ENCODE measurements at places on chromosomes 3 and 15.

GRCh38 chr3:189517981-189518380, 113.2 kb upstream of the TP63 start:
- DNase-seq, result no peak

DNA sequence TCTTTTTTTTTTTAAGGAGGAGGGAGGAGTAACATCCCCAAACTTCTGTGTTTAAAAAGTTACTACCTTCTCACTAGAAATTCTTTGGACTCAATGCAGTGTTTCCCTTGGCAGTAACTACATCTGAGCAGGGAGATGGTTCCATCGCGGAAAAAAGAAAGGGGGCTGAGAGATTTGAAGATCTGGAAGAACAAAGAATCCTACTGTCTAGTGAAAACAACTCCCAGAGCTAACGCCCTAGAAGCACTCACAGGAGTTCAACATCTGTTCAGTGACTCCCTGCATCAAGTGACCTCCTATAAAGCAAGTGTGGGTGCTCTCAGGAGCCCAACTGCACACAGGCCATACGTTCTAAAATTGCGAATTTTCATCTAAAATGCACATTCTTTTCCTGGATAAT, 66.8 kb upstream of the PXYLP1 start:
- DNase-seq, result no peak

GRCh38 chr3:195226900-195227447, 44.0 kb downstream of the XXYLT1 start:
- no peak for DNase-seq

DNA sequence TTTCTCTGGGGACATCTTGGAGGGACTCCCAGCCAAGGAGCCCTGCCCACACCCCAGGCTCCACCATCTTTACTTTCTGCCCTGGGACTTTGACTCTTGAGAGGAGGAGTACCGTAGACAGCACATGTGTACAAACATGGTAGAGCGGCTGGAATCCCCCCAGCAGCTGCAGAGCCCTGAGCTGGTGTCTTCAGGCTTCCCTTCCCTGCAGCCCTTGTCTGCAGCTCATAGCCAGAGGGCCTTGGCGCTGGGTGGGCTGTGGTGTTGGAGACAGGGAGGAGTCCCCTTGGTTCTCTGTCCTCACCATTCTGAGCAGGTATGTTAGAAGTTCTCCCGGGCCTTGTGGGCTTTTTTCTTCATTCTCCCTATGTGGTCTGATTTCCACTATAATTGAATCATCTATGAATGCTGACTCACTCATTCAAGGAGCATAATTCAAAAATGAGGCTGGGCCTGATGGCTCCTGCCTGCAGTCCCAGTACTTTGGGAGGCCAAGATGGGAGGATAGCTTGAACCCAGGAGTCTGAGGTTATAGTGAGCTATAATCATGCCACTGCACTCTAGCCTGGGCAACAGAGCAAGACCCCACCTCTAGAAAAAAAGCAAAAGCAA, 97.8 kb upstream of the MEF2A start:
- no peak for DNase-seq

- DNase-seq, result no peak
These were observed 1.7 kb upstream of the PLA2G4F start for GRCh38 chr15:42157981-42158765.

DNA sequence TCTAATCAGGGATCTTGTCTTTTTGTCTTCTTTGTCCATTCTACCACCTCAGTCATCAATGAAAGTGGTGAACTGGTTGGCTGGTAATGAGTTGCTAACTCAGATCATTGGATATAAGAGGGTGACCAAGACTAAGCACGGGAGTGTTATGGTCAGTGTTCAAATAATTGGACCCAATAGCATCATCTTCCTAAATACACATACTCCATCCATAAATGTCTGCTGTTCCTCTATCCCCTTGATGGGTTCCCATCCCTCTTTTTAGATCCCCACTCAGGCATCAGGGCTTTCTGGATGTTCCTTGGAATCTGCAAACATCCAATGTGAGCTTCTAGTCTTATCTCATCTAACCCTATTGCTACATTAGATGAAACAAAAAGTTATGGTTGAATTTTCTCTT, 3.5 kb downstream of the SEMA5B start:
- DNase-seq, result no peak

GRCh38 chr3:131349454-131349853, 32.1 kb upstream of the NUDT16 start:
- DNase-seq, result no peak

- DNase-seq, result no peak
These were observed 299.5 kb upstream of the KCNMB2 start for GRCh38 chr3:178236555-178237277.

DNA sequence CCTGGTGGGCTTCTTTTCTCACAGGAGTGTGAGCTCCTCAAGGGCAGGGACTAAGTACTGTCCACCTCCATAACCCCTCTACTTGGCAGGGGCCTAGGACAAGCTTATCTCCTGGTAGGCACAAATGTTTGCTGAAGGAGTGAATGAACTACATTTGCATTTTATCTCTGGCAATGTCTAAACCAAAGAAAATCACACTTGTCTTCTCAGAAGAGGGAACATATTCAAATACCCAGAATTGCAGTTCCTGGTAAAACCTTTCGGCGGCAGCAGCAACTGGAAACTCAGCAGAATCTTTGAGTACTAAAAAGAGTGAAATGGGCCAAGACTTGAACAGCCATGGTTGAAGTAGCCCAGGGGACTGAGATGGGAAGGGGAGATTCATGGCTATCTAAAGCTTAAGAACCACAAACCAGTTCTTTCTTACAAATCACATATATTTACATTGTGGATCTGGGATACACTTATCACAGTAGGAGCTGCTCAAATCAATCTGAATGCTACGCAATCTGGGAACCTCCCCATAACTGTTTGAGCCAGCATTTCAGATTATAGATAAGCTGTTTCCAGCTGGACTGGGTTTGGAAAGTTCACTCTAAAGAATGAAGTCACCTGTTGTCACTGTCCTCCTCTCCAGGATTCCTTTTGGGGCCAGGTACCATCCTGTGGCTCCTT, 18.7 kb upstream of the PTPN9 start:
- DNase-seq, result peak; percentile 61

DNA sequence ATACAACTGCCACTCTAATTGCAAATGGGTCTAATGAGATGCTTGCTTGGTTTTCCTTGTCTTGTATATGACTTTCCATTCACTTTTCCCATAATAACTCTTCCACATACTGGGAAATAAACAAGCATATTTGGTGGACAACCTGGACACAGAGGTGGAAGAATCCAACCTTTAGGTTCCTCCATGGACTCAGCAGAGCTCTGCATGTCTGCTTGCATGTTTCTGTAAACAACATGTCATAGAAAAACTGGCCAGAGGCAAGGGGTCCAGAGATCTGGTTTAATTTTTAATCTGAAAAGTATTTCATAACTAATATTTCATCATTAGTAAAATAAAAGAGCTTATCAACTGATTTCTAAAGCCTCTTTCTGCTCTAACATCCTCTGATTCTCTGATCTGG, 30.2 kb downstream of the GOLIM4 start:
- no peak for DNase-seq
